ENCODE measurements at places on chromosomes 7 and 10.

- DNase-seq: no peak
Measured at GRCh38 chr7:155815332-155816191, 3.3 kb upstream of the SHH start.

DNA sequence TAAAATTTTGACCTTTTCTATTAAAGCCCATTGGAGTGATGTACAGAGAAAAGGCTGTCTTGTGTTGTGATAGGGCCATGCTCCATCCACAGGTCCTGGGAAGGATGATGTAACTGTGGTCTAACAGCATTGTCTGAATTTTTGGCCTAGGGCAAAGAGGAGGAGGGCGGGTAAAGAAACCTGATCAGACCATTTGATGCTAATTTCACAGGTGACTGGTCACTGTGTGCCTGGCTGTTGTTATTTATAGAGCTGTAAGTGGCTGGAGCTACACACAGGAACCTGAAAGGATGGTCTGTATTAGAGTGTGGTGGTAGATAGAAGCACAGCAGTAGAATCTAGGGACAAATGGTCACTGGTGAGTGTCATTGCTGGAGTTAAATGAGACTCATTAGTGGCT, 182.1 kb downstream of the AUTS2 start:
- no peak for DNase-seq

GRCh38 chr7:144513334-144513733, 109.8 kb upstream of the NOBOX start:
- no peak for DNase-seq

DNA sequence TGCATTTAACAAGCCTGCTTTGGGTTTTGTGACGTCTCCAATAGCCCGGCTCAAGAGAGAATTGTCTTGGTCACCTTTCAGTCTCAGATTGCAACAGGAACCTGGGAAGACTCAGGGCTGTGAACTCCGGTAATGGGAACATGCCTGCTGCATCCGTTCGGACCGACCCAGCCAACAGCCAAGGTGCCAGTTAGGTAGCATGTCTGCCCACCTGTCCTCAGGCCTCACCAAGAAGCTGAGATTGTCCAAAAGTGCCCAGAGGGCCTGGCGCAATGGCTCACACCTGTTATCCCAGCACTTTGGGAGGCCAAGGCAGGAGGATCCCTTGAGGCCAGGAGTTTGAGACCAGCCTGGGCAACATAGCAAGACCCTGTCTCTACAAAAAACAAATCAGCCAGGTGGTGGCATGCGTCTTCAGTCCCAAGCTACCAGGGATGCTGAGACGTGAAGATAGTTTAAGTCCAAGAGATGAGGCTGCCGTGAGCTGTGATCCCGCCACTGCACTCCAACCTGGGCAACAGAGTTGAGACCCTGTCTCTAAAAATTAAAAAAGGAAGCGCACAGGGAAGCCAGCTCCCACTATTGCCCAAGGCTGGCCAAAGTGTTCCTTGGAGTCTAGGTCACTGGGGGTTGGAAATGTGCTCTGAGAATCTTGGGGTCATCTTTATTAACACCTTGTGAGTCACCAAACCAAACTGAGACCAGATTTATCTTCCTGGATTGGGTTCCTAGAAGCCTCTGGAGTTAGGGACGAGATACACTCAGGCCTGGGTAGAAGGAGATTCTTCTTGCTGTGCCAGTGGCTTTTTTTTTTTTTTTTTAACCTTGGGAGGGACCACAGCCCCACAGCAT, 26.9 kb downstream of the BAG3 start:
- DNase-seq: no peak

DNA sequence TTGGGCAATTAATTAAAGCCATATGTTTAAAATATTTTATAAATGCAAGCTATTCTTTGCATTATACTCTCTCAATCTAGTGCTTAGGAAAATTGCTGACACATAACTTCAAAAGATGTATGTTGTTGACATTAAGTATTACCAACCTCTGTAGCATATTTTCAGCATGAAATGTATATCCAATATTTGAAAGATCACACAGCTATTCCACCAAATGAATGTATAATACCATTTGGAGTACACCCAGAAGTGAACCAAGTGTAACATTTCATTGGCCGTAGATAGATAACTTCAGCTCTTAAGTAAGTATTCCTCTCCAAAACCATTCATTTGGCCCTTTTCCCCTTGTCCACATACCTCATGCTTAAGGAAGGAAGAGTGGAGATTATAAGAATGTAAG, 104.6 kb downstream of the HECTD2 start:
- no peak for DNase-seq

GRCh38 chr7:85479918-85480643, 293.2 kb upstream of the SEMA3D start:
- DNase-seq: no peak

- peak; percentile 83 for DNase-seq
Measured at GRCh38 chr7:43925984-43926797, at the start of gene UBE2D4. UBE2D4 (plus strand) TSS chr7:43926436; CDS start chr7:43926533, 97 bp downstream.

DNA sequence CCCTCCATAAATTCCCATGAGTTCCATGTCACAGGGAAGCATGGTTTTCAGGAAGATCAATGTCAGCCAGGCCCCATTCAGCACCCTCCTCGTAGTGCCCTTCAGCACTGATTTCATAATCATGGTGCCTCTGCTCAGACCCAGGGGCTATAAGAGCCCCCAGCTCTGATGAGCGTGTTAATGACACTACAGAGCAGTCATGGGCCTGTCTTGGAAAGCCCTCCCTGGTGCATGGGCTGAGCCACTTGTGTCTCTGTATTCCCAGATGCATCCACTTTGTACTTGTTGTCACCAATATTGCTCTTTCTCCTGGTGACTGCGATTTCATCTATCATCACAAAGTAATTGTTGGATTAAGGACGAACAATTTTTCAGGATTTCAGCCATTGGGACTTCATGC, 154.6 kb downstream of the ADARB2 start:
- DNase-seq: no peak

DNA sequence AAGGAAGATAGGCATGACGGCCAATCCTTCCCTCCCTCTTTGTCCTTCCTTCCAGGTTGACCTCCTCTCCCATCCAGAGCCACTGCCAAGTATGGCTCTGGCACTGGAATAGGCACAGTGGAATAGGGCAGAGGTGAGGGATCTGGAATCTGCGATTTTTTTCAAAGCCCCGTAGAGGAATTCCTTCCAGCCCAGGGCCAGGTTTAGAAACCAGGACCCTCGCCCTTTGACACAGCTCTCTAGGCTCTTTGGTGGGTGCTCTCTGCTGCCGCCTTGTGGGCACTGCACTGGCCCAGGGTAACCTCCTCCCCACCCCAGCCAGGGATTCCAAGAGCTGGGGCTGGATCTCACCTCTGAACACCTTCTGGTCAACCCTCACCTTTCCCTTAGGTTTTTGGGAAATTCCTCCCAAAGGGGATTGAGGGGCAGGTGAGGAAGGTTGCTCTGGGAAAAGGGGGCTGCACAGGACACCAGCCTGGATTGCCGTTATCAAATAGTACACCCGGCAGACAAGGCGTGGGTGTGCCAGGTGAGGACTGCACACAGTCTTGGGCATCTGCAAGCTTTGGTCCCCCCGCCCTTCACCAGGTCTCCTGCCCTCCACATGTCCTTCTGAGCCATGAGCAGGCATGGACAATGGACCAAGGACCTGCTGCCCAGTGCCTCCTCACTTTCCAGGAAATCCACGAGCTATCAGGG, 22.8 kb downstream of the C10orf105 start:
- peak; percentile 40 for DNase-seq
